ENCODE measurements at places on chromosomes 5 and 9.

DNA sequence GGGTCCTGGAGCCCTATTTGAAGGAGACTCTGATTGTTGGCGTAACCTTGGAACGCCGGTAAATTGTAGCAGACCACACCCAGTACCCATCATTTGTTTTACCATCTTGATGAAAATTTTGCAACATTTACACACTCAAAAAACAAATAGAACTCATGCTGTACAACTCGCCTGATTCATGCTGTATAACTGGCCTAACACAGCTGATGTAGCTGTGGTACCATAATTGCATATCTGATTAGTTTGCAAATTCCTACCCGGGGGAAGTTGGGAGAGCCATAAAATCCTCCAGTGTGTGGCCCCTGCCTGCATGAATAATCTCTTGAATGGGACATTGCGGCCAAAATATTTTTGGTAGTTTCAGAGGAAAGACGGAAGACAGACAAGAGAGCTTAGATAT is 9.7 kb downstream of the NIPAL4 start:
- no peaks in the 10 kb centered on the region for H3K27me3 ChIP-seq
- no peaks in the 10 kb centered on the region for H3K36me3 ChIP-seq
- no peak overlapping the region for H3K27ac ChIP-seq
- DNase-seq: no peak
- H3K4me3 ChIP-seq: no peak overlapping the region

- no peak for DNase-seq
- no peak overlapping the region for H3K27ac ChIP-seq
- no peak overlapping the region for H3K4me3 ChIP-seq
- no peaks in the 10 kb centered on the region for H3K36me3 ChIP-seq
- no peaks in the 10 kb centered on the region for H3K4me1 ChIP-seq
- no peaks in the 10 kb centered on the region for H3K27me3 ChIP-seq
Observed at GRCh38 chr9:70902171-70902570, 219.2 kb downstream of the TRPM3 start.

GRCh38 chr9:131097948-131098278 is 1.6 kb downstream of the AIF1L start:
- H3K36me3 ChIP-seq: no peaks in the 10 kb centered on the region
- no peaks in the 10 kb centered on the region for H3K4me1 ChIP-seq
- DNase-seq: no peak
- no peak overlapping the region for H3K4me3 ChIP-seq

GRCh38 chr5:80346055-80346454 is 26.3 kb downstream of the SPZ1 start:
- H3K4me1 ChIP-seq: no peaks in the 10 kb centered on the region
- no peak overlapping the region for H3K27ac ChIP-seq
- no peaks in the 10 kb centered on the region for H3K27me3 ChIP-seq
- DNase-seq: peak; percentile 55
- H3K4me3 ChIP-seq: no peak overlapping the region
- H3K36me3 ChIP-seq: no peaks in the 10 kb centered on the region

GRCh38 chr9:113602126-113603047 is 138.9 kb downstream of the RGS3 start:
- no peak overlapping the region for H3K27ac ChIP-seq
- DNase-seq: peak; percentile 48
- H3K4me3 ChIP-seq: no peak overlapping the region
- H3K27me3 ChIP-seq: no peaks in the 10 kb centered on the region
- no peaks in the 10 kb centered on the region for H3K36me3 ChIP-seq
- no peaks in the 10 kb centered on the region for H3K4me1 ChIP-seq

DNA sequence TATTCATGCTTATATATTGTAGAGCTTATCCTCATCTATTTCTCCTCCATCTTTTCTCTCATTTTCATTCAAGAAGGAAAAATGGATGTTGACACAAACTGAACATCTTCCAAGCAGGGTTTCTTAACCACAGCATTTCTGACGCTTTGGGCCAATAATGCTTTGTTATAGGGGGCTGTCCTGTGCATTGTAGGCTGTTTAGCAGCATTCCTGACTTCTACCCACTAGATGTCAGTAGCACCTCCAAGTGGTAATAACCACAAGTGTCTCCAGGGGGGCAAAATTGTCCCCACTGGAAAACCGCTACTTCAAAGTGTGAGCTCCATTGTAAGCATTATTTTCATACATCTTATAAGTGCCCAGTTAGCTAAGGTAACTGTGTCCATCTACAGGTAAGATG is 2.6 kb upstream of the TXNDC8 start:
- H3K36me3 ChIP-seq: no peaks in the 10 kb centered on the region
- no peak overlapping the region for H3K4me3 ChIP-seq
- no peaks in the 10 kb centered on the region for H3K4me1 ChIP-seq
- no peaks in the 10 kb centered on the region for H3K27me3 ChIP-seq
- H3K27ac ChIP-seq: no peak overlapping the region
- DNase-seq: no peak

- no peak for DNase-seq
- H3K4me1 ChIP-seq: no peaks in the 10 kb centered on the region
- peaks cover 41% of the 10 kb centered on the region for H3K36me3 ChIP-seq
- no peaks in the 10 kb centered on the region for H3K27me3 ChIP-seq
- no peak overlapping the region for H3K4me3 ChIP-seq
Observed at GRCh38 chr9:137738703-137739102, 119.9 kb downstream of the EHMT1 start.

- H3K4me1 ChIP-seq: no peaks in the 10 kb centered on the region
- no peak overlapping the region for H3K4me3 ChIP-seq
- no peak overlapping the region for H3K27ac ChIP-seq
- no peak for DNase-seq
- H3K27me3 ChIP-seq: no peaks in the 10 kb centered on the region
Observed at GRCh38 chr5:54388811-54389210, 66.7 kb upstream of the HSPB3 start.

- H3K4me1 ChIP-seq: no peaks in the 10 kb centered on the region
- DNase-seq: no peak
- H3K36me3 ChIP-seq: no peaks in the 10 kb centered on the region
- no peak overlapping the region for H3K27ac ChIP-seq
- no peaks in the 10 kb centered on the region for H3K27me3 ChIP-seq
Observed at GRCh38 chr5:104048231-104048630, 485.6 kb upstream of the NUDT12 start.

DNA sequence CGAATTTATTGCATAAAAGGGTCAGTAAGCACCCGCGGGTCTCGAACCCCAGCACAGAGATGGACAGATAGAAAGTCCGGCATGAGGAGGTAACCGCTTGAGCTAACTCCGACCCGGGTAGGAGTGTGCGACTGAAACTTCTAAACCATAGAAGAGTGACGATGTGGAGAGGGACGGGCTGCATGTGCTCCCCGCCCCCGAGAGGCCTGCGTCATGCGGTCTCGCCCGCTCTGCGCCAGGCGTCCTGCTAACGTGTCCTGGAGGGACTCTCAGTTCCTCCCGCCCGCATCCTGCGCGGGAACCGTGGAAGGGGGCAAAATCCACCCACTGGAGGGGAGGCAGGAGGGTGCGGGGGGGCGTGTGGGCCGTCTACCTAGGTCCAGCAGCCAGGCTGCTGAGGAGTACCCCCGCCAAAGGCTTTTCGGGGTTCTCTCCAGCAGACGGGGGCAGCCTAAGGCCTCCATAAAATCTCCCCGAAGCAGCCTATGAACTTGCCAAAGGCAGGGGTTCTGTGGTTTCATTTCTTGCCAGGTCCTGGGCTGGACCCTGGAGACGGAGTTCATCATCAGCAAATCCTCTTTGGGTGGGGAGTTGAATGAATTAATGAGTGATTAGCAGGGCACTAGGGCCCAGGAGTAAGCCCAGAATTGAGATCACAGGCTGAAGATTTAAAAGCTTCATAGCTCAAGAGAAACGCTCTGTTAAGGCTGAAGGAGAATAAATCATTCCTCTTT is 51.9 kb downstream of the TGFBI start:
- no peaks in the 10 kb centered on the region for H3K4me1 ChIP-seq
- H3K27me3 ChIP-seq: peaks cover 13% of the 10 kb centered on the region
- H3K4me3 ChIP-seq: no peak overlapping the region
- no peak overlapping the region for H3K27ac ChIP-seq
- no peaks in the 10 kb centered on the region for H3K36me3 ChIP-seq

GRCh38 chr5:103881560-103881959 is 319.0 kb upstream of the NUDT12 start:
- H3K4me1 ChIP-seq: no peaks in the 10 kb centered on the region
- no peaks in the 10 kb centered on the region for H3K36me3 ChIP-seq
- no peak overlapping the region for H3K27ac ChIP-seq
- H3K27me3 ChIP-seq: no peaks in the 10 kb centered on the region

DNA sequence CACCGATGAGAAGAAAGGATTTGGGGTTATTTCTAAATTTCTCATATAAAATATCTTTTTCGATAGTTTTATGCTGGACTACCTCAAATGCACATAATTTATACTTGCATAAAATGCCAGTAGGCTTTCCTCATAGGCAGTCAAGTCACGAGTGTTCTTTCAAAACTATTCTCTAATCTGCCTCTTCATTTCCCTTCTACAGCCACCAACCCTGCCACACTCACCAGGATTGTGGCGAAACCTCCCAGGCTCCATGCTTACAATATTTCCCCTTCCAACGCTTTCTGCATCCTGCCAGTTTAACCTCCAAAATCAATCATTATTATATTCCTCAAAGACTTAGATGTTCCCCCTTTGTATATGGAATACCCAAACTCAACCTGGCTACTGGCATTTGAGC is 65.4 kb downstream of the FRMD3 start:
- H3K4me3 ChIP-seq: no peak overlapping the region
- H3K36me3 ChIP-seq: no peaks in the 10 kb centered on the region
- DNase-seq: no peak
- H3K4me1 ChIP-seq: no peaks in the 10 kb centered on the region

DNA sequence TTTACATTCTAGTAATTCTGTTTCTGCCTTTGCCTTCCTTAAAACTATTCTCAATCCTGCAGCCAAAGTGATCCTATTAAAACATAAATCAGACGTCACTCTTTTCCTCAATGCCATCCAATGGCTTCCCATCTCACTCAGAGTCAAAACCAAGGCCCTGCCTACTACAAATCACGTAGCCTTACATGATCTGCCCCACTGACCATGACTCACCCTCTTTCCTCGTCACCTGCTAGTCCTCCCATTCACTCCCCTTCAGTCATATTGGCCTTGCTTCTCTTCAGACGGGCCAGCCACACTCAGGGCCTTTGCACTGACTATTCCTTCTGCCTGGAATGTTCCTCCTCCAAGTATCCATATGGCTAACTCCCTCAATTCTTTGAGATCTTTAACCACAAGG is 39.0 kb upstream of the DMXL1 start:
- H3K36me3 ChIP-seq: no peaks in the 10 kb centered on the region
- DNase-seq: no peak
- H3K4me1 ChIP-seq: peaks cover 26% of the 10 kb centered on the region
- H3K27me3 ChIP-seq: no peaks in the 10 kb centered on the region

DNA sequence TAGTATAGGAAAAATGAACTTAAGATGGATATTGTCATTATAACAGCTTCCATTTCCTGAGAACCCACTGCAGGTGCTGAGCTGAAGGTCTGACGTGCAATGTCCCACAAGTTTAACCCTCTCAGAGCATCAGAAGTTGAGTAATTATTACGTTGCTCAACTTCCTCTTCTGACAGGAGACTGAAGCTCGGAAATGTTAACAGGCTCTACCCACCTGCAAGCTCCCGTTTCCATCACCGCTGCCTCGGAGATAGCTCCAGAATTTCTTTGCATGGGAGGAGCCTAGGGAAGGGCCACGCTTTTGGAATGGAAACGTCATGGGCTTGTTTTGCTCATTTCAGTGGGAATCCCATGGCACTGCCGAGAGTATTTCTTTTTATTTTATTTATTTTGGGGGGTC is 1.0 kb upstream of the NTMT1 start:
- peaks cover 15% of the 10 kb centered on the region for H3K27me3 ChIP-seq
- H3K4me1 ChIP-seq: peaks cover 56% of the 10 kb centered on the region
- H3K4me3 ChIP-seq: no peak overlapping the region
- H3K36me3 ChIP-seq: peaks cover 14% of the 10 kb centered on the region
- no peak for DNase-seq

GRCh38 chr5:37774912-37775483 is 64.8 kb downstream of the GDNF start:
- no peak overlapping the region for H3K27ac ChIP-seq
- no peaks in the 10 kb centered on the region for H3K4me1 ChIP-seq
- H3K4me3 ChIP-seq: no peak overlapping the region
- DNase-seq: peak; percentile 65

GRCh38 chr5:51382521-51383130 is 622 bp upstream of the ISL1 start:
- peaks cover 27% of the 10 kb centered on the region for H3K27me3 ChIP-seq
- no peak overlapping the region for H3K4me3 ChIP-seq
- no peaks in the 10 kb centered on the region for H3K4me1 ChIP-seq
- no peaks in the 10 kb centered on the region for H3K36me3 ChIP-seq
- no peak for DNase-seq
- no peak overlapping the region for H3K27ac ChIP-seq

- H3K4me1 ChIP-seq: no peaks in the 10 kb centered on the region
- H3K27ac ChIP-seq: no peak overlapping the region
Observed at GRCh38 chr5:151825445-151825844, 53.7 kb downstream of the G3BP1 start.

DNA sequence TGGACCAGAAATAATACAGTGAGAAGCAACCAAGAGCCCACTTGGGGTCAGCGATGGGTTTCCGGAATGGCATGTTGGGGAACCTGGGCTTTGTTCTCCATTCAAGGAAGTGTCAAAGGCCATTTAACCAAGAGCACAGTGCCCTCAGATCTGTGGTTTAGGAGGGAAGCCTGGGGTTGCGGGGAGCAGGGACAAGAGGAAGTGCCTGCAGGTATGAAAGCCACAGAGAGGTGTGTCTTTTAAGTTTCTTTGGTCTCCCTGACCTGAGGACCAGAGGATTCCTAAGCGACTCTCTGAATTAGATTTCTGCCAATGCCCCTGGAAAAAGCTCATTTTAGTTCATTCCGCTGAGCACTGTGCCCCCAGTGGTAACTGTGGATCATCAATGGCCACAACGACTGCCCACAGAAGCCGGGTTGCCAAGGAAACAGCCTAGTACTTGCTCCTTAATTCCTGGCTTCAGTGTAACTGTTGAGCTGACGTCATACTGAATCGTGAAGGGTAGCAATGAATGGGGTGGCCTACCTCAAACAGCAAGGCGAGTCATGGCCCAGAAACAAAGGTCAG is 107.3 kb upstream of the SPIN1 start:
- H3K36me3 ChIP-seq: no peaks in the 10 kb centered on the region
- no peak overlapping the region for H3K4me3 ChIP-seq

DNA sequence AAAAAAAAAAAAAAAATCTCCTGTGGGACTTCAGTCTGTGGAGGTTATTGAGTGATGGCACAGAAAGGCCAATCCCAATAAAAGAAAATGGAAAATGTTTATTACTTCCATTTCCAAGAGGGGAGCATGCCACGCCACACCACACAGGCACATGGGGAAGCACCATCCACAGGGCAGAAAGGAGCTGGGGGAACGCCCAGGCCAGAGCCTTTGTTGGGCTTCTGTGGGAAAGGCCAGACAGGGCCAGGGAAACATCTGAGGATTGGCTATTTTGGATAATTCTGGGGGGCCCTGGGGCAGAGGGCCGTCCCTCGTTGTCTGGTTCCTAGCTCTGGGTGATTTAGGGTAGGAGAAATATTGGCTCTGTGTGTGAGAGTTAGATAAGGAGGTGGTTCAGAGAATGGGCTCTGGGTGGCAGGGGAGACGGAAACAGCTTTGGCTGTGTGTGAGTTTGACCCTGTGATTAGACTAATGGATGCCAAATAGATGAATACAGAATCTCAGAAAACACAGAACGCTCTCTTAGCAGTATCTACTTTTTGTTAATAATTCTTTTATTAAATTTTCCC is 49.0 kb upstream of the ABL1 start:
- H3K4me3 ChIP-seq: no peak overlapping the region
- no peaks in the 10 kb centered on the region for H3K4me1 ChIP-seq
- H3K36me3 ChIP-seq: no peaks in the 10 kb centered on the region
- H3K27ac ChIP-seq: no peak overlapping the region

- H3K4me3 ChIP-seq: no peak overlapping the region
- no peaks in the 10 kb centered on the region for H3K27me3 ChIP-seq
- no peaks in the 10 kb centered on the region for H3K36me3 ChIP-seq
- H3K4me1 ChIP-seq: no peaks in the 10 kb centered on the region
- DNase-seq: no peak
Observed at GRCh38 chr5:117188211-117188610, 613.6 kb upstream of the SEMA6A start.
